Stimulated activated CD4-positive, alpha-beta T cell treated with anti-CD3 and anti-CD28 coated beads, TNF-alpha, amount 100 ng/mL, for 4 hours (primary cell): ENCODE measurements at places on chromosomes 5 and 9.

DNA sequence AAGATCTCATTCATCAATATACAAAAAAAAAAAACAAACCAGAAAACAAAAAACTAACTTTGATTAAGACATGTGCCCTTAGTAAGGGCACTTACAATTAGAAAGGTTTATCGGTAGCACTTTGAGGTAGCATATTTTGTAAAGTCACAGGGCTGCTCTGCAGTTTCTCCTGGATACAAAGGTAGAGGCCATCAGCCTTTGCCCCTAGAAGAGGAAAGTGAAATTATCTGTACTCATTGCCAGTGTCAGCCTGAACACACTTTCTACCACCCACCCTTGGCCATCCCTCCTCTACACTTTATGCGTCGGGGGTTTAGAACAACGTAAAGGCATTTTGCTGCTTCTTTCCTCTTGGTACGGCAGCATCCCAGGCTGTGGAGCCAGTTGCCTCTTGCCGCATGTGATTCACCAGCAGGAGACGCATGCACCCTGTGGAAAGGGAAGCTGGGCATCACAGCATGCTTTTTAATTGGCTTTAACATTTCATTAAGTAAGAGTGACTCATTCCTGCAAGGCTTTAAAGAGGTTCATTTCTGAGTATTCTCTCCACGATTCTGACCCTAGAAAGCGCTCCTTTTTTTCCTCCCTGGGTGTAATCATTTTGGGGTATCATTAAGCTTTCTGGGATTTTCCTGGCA lies 84.6 kb downstream of the CEMIP2 start:
- no peak for DNase-seq

DNA sequence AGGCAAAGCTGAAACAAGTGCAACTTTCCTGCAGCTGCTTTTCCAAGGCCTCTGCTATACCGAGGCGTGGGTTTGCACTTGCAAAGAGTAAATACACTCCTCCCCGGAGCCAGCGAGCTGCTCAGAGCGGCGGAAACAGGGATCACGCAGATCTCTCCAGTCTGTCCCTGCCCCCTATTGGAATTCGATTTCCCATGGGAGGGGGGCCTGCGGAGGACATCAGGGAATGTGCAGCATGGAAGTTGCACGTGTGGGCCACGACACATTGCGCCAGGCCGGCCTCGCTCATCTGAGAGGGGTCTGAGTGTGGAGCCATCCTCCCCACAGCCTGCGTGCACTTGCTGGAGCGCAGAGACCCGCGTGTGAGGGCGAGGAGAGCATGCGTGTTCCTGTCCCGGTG lies 104.3 kb upstream of the PHYKPL start:
- no peak for DNase-seq

- no peak for DNase-seq
These were observed 169.4 kb upstream of the TMEM161B start for GRCh38 chr5:88438006-88438405.

DNA sequence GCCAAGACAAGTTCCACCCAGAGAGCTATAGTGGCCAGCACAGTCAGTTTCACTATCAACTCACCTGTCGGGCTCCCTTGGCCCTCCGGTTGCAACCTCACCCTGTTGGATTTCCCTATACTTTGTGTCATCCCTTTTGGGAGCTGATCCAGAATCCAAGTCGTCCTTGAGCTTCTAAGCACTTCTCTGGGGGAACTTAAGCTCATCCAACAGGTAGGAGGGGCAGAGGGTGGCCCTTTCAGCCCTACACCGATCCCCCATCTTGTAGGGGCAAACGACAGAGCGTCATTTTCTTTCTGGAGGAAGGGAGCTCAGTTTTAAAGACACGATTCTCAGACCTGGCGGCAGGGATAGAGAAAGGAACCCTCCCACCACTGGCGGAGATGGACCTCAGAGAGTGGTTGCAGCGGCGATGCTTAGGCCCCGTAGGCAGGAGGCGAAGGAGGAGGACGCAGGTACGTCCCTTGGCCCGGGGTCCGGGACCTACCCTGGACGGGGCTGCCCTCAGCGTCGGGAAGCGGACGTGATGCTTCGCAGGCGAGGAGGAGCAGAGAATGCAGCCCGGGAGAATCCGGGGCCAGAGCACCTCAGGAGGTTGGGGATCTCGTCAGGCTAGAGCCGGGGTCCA lies 519 bp downstream of the ZER1 start:
- no peak for DNase-seq

- no peak for DNase-seq
These were observed 63.8 kb downstream of the ATP10B start for GRCh38 chr5:160788102-160788660.
